ENCODE measurements at places on chromosomes 13 and 19. TPM values are rescaled to one million over a fixed set of nuclear protein-coding genes. Genes with fewer than 3 reads are reported as not detected.

- peaks cover 6% of the 10 kb centered on the region for H3K27me3 ChIP-seq
- H3K4me3 ChIP-seq: no peak overlapping the region
- no peaks in the 10 kb centered on the region for H3K36me3 ChIP-seq
- no peak for DNase-seq
- H3K4me1 ChIP-seq: peaks cover 2% of the 10 kb centered on the region
- no peak overlapping the region for H3K27ac ChIP-seq
Measured at GRCh38 chr13:23690668-23691067, 120.5 kb downstream of the TNFRSF19 start.

DNA sequence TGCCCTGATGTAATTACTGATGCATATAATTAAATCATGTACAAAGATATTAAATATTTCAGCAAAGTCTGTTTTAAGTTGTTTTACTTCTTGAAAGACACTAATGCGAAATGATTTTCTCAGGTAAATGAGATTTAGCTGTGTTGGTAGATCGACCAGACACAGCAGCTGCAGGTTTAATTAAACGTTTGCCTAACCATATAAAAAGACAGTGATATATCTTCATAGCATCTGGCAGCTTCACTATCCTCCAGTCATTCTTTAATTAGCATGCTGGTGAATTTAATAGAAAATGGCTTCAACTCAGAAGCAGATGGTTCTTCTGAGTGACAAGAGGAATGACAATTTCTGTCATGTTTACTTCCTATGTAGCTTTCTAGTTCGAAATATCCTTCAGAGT, 69.3 kb downstream of the NHLRC3 start:
- H3K4me3 ChIP-seq: no peak overlapping the region
- H3K4me1 ChIP-seq: no peaks in the 10 kb centered on the region
- H3K27me3 ChIP-seq: peaks cover 10% of the 10 kb centered on the region
- DNase-seq: no peak

DNA sequence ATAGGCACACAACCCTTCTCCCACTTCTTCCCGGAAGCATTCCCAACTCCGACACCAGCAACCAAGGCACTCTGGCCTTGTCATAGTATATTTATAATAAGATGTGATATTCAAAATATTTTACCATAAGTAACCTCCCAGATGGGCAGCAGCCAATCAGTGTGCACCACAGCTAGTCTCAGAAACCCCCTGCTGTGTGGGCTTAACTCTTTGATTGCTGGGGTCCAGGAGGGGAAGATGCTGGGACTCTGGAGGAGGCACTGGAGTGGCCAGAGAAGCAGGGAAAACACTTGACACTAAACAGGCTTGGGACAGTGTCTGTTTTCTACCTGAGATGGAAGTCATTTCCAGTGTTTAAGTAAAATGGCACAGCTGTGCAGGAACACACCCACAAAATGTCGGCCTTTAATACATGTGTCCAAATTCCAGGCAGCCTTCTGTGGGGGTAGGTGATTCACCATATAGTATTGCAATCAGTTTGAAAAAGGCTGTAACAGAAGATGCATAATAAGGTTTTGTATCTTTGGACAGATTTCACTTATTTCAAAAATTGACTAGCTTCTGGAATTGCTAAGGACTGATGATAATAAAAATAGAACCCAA, 100.7 kb downstream of the MBNL2 start:
- no peak overlapping the region for H3K27ac ChIP-seq
- no peaks in the 10 kb centered on the region for H3K27me3 ChIP-seq
- no peak for DNase-seq
- no peaks in the 10 kb centered on the region for H3K4me1 ChIP-seq

PAK4 gene
- 10.9 TPM for total RNA-seq

RASL11A gene
- 2.9 TPM for total RNA-seq

ZNF625 gene
- 2.7 TPM for total RNA-seq

ZNF850 gene
- 1.7 TPM for total RNA-seq

All from CD4-positive, CD25-positive, alpha-beta regulatory T cell (primary cell).